Endodermal cell (in vitro differentiated cells): ENCODE measurements at places on chromosomes 6 and 20. TPM values are rescaled to one million over a fixed set of nuclear protein-coding genes. Genes with fewer than 3 reads are reported as not detected.
A peak's percentile ranks its signal among the peaks of the same experiment; 100 is the strongest.

DNA sequence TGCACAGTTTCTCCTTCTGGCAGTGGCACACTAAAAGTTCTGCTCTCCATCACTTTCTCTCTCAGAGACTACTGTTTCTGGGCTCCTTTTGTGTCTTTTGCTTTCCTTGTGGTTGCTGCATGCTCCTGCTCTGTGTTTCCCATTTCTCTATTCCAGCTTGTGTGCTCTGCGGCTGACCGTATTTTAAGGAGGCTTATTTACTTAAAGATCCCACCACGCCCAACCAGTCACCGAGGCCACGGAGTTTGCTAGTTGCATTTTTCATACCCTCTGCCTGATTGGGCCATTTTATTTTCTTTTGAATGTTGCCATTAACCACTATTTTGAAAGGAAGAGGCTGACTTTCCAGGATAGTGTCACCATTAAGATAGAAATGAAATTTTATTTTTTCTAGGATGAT is 626.4 kb upstream of the MMS22L start:
- no peaks in the 10 kb centered on the region for H3K36me3 ChIP-seq
- DNase-seq, result no peak
- H3K27me3 ChIP-seq, result no peaks in the 10 kb centered on the region
- H3K27ac ChIP-seq, result no peak overlapping the region
- H3K4me1 ChIP-seq, result no peaks in the 10 kb centered on the region

DNA sequence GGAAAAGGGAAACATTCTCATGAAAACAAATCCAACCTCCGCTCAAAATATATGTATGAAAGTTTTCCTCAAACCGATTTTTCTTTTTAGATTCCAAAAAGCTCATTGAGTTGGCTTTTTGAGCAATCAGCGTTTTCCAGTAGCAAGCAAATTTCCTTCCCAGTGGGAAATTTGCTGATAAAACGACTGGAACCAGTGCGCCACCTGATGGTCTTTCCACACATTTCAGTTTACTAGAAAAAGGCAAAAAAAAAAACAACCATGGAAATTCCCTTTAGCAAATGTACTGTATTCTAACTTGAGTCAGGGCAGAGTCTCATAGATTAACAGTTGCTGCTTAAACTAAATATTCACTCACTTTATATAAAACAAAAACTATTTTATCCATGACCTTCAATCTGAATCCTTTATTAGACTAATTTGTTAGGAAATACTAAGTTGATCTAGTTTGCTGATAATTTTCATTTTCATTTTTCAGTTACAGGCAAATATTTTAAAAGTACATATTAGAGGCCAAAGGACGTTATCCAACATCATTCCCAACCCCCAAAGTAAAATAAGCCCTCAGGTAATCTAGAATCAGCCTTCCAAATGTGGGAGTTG is 271.5 kb downstream of the FOXA2 start:
- H3K27me3 ChIP-seq, result no peaks in the 10 kb centered on the region
- H3K4me1 ChIP-seq, result no peaks in the 10 kb centered on the region
- H3K4me3 ChIP-seq, result no peak overlapping the region

GRCh38 chr6:38573801-38574395 is 65.8 kb downstream of the BTBD9 start:
- H3K27ac ChIP-seq, result no peak overlapping the region
- peaks cover 6% of the 10 kb centered on the region for H3K4me1 ChIP-seq
- no peaks in the 10 kb centered on the region for H3K36me3 ChIP-seq
- H3K4me3 ChIP-seq, result peak overlapping the region; percentile 31

ROMO1 gene
- 199 to 243 TPM (median 222 TPM) in 3 replicates for total RNA-seq

DNA sequence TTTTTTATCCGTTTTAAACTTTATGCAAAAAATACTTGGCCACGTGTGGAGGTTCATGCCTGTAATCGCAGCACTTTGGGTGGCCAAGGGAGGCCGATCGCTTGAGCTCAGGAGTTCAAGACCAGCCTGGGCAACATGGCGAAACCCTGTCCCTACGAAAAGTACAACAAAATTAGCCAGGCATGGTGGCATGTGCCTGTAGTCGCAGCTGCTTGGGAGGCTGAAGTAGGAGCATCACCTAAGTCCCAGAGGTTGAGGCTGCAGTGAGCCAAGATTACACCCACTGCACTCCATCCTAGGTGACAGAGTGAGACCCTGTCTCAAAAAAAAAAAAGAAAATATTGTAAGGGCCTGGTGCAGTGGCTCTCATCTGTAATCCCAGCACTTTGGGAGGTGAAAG is 45.0 kb downstream of the CSE1L start:
- no peak overlapping the region for H3K4me3 ChIP-seq
- H3K4me1 ChIP-seq, result no peaks in the 10 kb centered on the region
- DNase-seq, result no peak

YWHAB gene
- 193 and 201 TPM in 2 replicates for total RNA-seq

LPIN3 gene
- 11.2 and 13.2 TPM in 2 replicates for total RNA-seq

OTOR gene
- total RNA-seq, result not detected in 3 replicates

- H3K36me3 ChIP-seq, result no peaks in the 10 kb centered on the region
- no peak for DNase-seq
- peaks cover 2% of the 10 kb centered on the region for H3K4me1 ChIP-seq
- no peak overlapping the region for H3K27ac ChIP-seq
Measured at GRCh38 chr6:105872249-105872648, 213.9 kb upstream of the PRDM1 start.

COL11A2 gene
- 1.4 to 2.8 TPM (median 2.3 TPM) in 3 replicates for total RNA-seq

DNA sequence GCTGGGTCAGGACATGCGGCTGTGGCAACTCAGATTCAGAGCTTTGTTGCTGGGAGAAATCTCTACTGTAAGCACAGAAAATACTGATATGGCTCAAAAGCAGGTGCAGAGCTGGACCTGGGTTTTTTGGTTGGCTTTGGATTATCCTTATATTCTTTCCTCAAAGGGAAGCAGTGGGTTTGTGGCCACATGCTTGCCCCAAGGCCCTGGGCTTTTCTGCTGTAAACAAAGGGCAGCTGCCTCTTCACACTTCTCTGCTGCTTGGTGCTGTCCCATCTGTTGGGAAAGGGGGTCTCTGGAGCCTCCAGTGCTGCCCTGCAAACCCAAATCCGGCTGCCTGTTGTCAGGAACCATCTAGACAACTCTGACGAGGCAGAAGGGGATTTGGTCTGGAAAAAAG is 52.4 kb downstream of the ANKRD6 start:
- no peaks in the 10 kb centered on the region for H3K27me3 ChIP-seq
- peaks cover 25% of the 10 kb centered on the region for H3K4me1 ChIP-seq
- H3K4me3 ChIP-seq, result no peak overlapping the region
- peak overlapping the region; percentile 40 for H3K27ac ChIP-seq
- H3K36me3 ChIP-seq, result peaks cover 14% of the 10 kb centered on the region
- DNase-seq, result no peak
